ENCODE measurements at places on chromosomes 11 and 22.

DNA sequence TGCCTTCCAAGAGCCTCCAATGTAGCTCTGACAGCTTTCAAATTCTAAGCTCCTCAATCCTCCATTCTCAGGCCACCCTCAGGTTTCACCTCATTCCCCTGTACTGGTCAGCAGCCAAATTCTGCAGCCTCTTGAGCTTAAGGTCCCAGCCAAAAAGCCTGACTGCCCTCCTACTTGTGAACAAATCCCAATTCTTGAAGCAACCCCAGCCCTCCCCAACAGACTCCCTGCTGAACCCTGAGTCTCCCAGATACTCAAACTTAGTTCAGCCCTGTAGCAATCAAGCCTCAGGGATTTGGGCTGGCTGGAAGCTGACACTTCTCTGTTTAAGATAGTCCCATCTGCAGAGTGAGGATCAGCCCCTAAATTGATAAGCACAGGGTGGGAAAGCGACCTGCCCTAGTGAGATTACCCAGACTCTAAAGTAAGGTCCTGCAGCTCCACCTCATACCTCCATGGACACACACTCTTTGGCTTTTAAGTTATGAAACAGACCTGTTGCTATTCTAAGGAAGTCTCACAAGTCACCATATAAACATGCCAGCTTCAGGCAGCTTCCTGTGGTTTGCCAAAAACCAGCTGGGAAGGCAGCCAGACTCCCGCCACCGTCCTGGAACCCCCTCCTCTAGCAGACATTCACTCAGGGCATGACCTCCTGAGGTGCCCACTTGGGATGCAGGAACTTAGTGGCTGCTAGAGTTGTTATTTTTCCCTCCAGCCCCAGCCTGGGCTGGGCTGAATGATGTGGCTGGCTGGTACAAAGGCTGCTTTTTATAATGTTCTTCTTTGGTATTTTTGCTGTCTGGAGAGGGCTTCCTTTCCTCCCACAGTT, 82.5 kb upstream of the PICALM start:
- no peak for DNase-seq

- no peak for DNase-seq
Measured at GRCh38 chr22:27982630-27983180, 63.6 kb upstream of the PITPNB start.

- no peak for DNase-seq
Measured at GRCh38 chr22:39613549-39613921, 43.0 kb downstream of the CACNA1I start.

DNA sequence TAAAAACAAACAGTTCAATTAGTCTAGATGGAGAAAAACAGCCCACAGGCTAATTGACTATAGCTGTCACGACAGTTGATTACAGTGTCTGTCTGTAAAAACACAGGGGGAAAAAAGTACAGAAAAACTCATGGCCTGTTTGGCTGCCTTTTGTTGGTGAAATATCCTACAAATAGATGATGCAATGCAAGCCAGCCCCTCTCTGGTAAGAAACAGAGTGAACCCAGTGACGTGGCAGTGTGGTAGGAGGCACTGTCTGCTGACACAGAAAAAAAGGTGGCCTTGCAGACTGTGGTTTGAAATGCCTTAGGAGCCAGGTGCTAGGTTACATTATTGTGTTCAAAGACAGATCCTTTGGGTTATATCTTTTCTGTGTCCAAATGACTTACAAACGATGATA, 431.4 kb upstream of the CCDC90B start:
- DNase-seq = no peak

GRCh38 chr11:129440028-129440713, 64.5 kb downstream of the BARX2 start:
- DNase-seq = no peak

- DNase-seq = no peak
Measured at GRCh38 chr11:95831198-95831883, 41.0 kb downstream of the CEP57 start.

All from NCI-H748 treated with DMSO at 0.1 percent for 48 hours (cell line).